ENCODE measurements at places on chromosomes 2 and 18. TPM values are rescaled to one million over a fixed set of nuclear protein-coding genes. Genes with fewer than 3 reads are reported as not detected.

The DTNB gene
- 51.9 TPM for total RNA-seq

The DPYSL5 gene
- not detected for total RNA-seq

The FTCDNL1 gene
- total RNA-seq, result 5.2 TPM

The GALNT5 gene
- 1.9 TPM for total RNA-seq

The CCBE1 gene
- 5.8 TPM for total RNA-seq

The CCDC68 gene
- total RNA-seq, result 2.9 TPM

The PROKR1 gene
- total RNA-seq, result not detected

The PDE1A gene
- 0.30 TPM for total RNA-seq

The MRO gene
- total RNA-seq, result not detected

The DNAH6 gene
- total RNA-seq, result not detected

The CD226 gene
- 0.13 TPM for total RNA-seq

The ORC4 gene
- 28.4 TPM for total RNA-seq

The PPIG gene
- 28.4 TPM for total RNA-seq

The EHBP1 gene
- 100 TPM for total RNA-seq

The AGXT gene
- total RNA-seq, result not detected

The LYPD6 gene
- total RNA-seq, result 1.1 TPM

The GAREM2 gene
- 1.7 TPM for total RNA-seq

The IL1R2 gene
- total RNA-seq, result 3.8 TPM

The CHST9 gene
- not detected for total RNA-seq

All from PC-9 (cell line).